ENCODE measurements at places on chromosomes 6 and 20. TPM values are rescaled to one million over a fixed set of nuclear protein-coding genes. Genes with fewer than 3 reads are reported as not detected.

DNA sequence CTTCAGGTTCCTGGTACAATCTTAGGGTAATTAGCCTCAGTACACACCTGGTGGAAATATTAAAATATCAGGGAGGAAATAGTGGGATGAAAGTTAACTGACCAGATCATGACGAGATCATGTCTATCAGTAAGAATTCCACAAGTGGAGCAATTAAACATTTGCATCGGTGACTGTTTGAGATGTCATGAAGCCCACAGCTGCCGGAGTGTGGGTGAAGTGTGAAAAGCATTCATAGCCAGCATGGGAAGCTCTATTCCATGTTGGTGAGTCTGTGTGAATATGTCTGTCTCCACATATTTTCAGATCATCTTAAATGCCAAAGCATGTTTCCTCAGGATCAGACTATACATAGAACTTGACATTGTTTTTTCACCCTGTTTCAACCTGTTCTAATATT lies 142.8 kb downstream of the IPCEF1 start:
- no peak for DNase-seq

DNA sequence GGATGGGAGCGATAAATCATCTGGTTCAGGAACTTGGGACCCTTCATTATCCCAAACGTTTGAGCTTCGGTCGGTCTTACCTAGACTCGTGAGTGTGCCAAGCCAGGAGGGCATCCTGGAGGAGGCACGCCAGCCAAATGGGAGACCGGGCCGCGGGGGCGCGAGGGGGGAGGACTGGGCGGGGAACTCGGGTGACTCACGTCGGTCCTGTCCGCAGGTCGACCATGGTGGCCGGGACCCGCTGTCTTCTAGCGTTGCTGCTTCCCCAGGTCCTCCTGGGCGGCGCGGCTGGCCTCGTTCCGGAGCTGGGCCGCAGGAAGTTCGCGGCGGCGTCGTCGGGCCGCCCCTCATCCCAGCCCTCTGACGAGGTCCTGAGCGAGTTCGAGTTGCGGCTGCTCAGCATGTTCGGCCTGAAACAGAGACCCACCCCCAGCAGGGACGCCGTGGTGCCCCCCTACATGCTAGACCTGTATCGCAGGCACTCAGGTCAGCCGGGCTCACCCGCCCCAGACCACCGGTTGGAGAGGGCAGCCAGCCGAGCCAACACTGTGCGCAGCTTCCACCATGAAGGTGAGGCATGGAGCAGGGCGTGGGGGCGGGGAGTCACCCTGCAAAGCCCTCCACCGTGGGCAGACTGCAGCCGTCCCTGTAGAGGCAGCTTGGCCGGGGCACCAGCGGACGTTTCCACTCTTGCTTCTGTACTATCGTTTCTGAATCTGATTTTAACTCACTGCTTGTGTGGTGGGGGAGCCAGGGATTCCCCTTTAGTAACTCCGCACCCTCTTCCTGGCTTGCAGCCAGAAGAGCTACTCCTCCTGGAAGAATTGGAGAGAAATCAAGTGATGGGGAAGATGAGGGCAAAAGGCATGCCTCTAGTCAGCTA lies 2.7 kb downstream of the BMP2 start:
- DNase-seq, result peak; percentile 66

DNA sequence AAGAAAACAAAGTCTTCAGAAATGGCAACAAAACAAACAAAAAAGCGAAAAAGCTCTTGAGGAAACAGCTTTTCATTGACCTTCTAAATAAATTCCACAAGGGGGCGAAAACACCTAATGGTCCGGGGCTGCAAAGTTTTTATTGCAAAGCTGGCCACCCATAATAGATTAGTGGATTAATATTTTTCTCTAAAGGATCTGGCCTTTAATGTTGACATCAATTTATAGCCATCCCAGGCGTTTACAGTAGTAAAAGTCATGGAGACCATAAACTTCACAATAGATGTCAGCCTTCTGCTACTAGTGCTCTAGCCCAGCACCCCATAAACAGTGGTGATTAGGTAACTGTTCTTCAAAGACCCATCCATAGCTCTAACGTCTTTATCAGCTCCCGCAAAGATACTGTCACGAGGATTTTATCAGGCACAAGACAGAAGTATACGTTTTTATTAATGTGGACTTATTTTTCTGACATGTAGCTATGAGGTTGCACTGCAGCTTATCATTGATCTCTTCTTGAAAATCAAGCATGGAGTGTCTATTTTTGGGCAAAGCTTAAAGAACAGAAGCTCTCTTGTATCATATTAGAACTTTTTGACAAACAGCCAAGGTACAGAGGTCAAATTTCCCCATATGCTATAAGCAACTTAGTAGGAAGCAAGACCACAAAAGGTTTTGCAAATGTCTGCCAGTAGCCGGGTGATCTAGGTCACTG lies 4.7 kb downstream of the CITED2 start:
- peak; percentile 36 for DNase-seq

DNA sequence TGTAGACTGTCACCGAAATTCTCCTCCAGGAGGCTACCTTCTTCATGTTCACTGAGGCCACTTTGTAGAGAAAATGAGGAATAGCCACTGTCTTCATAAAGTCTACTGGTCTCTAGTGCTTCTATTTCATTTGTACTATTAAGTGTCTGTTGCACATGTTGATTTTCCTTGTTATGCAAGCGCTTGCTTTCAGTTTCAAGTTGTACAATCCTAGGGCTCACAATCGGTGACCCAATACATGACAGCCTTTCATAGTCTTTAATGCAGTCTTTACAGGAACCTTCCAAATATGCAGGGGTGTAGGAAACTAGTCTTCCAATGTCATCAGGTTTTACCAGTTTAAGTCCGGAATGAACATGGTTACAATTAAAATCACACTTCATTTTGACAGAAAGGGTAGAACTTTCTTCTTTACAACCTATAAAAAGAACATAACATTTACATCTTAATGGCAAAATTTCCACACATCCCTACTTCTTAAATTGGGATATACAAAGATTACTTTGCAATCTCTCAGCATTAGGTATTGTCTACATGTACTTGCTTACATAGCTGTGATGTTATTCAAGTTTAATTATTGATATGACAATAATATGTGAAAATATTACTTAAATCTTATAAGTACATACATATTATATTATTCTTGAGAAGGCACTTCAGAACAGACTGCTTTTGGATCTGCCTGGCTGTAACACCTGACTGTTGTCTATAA lies 7.5 kb downstream of the FBXO5 start:
- DNase-seq, result no peak

The MOXD1 gene
- under 0.01 TPM for total RNA-seq

The FAM83B gene
- total RNA-seq, result not detected

The CGA gene
- not detected for total RNA-seq

The CAPN11 gene
- 1.9 TPM for total RNA-seq

Data from dermis microvascular lymphatic vessel endothelial cell (primary cell).